Caudate nucleus (tissue), 63 donors: ENCODE measurements at places on chromosomes 1 and 21.

DNA sequence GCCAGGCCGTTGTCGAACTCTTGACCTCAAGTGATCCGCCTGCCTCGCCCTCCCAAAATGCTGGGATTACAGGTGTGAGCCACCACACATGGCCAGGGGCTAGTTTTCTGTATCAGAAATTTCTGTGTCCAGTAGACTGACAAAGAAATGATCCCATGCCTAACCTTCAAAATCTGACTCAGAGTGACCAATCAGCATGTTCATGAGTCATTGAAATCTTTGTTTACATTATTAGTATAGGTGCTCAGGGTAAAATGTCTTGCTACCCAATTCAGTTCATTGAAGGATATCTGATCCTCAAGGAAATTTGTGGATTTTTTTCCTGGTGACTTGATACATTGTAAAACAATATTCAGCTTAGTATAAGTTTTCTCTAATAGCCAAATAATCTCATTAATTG is 11.0 kb upstream of the LDLRAD2 start:
- no peak for DNase-seq

DNA sequence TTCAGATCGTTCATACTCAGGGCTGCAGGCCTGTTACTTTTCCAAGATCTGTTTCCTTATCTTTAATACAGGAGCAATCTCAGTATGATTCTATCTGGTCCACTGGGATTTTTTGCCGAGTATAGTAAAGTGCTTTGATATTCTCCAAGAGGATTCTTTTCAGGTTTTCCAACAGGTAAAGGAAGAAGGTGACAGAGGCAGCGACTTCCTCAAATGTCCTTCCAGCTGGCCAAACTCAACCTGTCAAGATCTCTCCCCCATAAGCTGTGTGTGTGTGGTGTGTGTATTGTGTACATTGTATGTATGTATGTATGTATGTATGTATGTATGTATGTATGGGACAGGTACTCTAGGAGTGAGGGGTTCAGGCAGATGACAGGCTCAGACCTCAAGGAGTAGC is 1.1 kb downstream of the AKR1A1 start:
- DNase-seq, result no peak

- DNase-seq, result no peak
These were observed 342.0 kb upstream of the CAMK1G start for GRCh38 chr1:209241487-209241886.

DNA sequence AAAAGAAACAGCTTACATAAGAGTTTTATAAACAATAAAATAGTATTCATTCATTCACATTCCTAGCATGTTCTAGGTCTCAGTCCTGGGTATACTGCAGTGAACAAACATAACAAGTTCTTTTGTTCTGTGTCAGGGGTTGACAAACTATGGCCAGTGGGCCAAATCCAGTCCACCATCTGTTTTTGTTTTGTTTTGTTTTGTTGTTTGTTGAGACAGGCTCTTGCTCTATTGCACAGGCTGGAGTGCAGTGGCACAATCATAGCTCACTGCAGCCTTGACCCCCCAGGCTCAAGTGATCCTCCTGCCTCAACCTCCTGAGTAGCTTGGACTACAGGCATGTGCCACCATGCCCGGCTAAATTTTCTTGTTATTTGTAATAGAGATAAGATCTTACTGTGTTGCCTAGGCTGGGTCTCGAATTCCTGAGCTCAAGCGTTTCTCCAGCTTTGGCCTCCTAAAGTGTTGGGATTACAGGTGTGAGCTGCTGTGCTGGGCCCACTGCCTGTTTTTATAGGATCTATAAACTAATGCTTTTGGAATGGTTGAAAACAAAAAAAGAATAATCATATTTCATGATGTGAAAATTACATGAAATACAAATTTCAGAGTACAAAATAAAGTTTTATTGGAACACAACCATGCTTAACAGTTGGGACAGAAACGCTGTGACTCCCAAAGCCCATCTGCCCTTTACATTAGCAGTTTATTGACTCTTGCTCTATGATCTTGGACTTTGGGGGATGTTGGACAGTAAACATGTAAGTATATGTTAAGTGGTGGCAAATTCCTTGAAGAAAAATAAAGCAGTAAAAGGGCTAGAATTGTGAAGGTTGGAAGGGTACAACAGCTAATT is 17.9 kb downstream of the CAPZA1 start:
- peak; percentile 43 for DNase-seq

DNA sequence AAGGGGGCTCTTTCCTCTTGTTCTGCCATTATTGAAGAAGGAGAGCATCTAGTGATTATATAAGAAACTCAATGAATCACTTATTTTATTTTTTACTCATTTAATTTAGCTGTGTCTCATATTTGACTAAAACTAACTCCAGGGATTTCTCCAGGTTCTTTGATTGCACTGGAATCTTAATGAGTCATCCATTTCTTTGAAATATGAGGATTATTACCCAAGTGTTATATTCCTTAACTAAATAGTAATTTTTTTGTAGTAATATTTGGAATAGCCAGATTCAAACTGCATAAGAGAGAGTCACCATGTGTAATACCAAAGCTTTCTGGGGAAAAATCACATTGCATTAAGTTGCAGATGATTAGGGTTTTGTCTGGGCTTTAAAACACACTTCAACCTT is 59.5 kb downstream of the NTMT2 start:
- no peak for DNase-seq

DNA sequence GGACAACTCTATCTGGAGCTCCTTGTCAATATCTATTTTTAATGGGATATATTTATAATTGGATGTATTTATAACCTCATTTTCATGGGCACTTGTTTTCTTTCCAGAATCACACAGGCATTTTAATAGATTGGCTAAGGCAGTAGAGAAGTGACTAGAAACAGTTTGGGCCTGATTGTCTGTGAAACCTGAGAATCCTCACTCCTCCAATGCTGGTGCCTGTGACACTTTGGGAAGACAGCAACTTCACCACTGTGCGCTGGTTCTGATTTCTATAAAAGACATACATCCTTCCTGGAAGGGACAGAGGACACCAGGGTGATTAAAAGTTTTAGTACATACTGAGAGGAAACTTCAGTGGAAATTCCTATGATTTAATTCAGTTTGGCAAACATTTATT is 39.6 kb upstream of the RXRG start:
- DNase-seq, result no peak

GRCh38 chr1:156935505-156936128 is 15.2 kb downstream of the LRRC71 start:
- DNase-seq, result no peak

- no peak for DNase-seq
These were observed 118.7 kb upstream of the CD34 start for GRCh38 chr1:208029381-208030287.

DNA sequence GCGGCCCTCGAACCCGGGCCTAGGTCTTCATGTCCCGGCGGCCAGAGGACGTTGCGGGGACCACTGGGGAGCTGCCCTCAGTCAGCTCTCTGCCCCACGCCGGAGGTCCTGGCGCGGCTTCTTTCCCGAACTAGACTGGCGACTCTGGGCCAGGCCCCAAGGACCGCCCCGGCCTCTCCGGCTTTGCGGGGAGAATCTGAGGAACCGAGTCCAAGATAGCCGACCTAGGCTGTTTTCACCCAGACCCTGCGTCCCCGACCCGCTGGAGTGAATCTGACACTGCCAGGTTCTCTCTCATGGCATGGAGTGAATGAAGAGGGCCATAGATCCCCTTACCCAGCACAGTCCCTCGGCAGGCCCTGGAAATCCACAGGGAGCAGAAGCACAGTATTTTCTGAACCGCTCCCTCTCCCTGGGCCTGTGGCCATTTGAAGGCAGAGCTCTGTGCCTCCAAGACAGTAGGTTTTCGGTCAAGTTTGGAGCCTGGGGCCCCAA is 9.9 kb upstream of the BARHL2 start:
- DNase-seq, result no peak

- DNase-seq, result no peak
These were observed 17.5 kb downstream of the SLC19A1 start for GRCh38 chr21:45524756-45525152.

- DNase-seq, result no peak
These were observed 5.1 kb downstream of the IFFO2 start for GRCh38 chr1:18951416-18951815.

- DNase-seq, result no peak
These were observed 143.6 kb downstream of the SPATA46 start for GRCh38 chr1:162233066-162233465.

DNA sequence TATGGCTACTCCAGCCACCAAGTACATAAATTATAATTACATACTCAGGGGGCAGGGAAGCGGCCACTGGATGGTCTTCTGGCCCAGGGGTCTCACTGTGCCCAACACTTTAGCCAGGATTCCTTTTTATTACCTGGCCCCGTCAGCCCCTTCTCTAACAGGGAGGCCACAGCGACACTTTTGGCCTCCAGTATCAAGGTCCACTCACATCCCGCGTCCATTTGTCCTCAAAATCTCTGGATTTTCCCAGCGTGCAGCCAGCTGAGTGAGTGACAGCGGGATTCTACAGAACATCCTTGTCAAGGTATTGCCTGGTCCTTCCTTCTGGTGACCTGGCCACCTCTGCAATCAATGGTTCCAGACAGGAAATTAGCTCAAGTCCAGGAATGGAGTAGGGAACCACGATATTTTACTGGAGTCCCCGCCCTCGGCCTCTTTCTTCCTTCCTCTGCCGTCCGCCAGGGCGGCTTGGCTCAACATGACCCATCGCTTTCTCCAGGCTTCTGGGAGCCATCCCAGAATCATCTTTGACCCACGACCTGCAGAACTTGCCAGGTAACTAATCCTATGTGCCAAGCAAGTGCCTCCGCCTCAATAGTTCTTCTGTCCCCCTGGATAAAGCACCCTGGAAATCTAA is 2.7 kb upstream of the COL6A2 start:
- no peak for DNase-seq

GRCh38 chr21:33230545-33231324 is 997 bp downstream of the IFNAR2 start:
- DNase-seq, result peak; percentile 13

DNA sequence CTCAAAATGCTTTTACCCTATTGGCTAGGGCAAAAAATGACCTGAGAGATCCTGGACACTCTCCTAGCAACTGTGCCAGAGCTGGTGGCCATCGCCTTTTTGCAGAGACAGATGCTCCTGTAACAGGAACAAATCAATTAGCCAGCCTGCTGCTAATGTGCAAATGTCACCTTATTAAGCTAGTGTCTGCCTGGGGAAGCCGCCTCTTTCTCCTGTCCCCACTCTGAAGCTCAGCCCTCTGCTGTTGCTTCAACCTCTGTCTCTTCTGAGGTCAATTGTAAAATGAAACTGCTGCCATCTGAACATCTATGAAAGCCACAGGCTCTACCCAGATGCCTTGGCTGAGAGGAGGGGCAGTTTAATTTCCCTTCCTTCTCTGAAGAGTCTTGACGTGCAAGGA is 85.5 kb upstream of the CACNA1E start:
- no peak for DNase-seq

DNA sequence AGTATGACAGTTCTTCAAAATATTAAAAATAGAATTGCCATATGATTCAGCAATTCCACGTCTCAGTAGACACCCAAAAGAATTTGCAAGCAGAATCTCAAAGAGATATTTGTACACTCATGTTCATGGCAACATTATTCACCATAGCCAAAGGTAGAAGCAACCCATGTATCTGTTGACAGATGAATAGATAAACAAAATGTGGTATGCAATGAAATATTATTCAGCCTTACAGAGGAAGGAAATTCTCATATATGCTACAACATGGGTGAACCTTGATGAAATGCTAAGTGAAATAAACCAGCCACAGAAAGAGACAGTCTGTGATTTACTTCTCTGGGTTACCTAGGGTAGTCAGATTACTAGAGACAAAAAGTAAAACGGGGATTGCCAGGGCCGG is 47.0 kb downstream of the NAV1 start:
- no peak for DNase-seq

GRCh38 chr1:243244432-243244841 is 10.6 kb downstream of the CEP170 start:
- no peak for DNase-seq

GRCh38 chr1:219553934-219554502 is 58.9 kb downstream of the ZC3H11B start:
- no peak for DNase-seq

DNA sequence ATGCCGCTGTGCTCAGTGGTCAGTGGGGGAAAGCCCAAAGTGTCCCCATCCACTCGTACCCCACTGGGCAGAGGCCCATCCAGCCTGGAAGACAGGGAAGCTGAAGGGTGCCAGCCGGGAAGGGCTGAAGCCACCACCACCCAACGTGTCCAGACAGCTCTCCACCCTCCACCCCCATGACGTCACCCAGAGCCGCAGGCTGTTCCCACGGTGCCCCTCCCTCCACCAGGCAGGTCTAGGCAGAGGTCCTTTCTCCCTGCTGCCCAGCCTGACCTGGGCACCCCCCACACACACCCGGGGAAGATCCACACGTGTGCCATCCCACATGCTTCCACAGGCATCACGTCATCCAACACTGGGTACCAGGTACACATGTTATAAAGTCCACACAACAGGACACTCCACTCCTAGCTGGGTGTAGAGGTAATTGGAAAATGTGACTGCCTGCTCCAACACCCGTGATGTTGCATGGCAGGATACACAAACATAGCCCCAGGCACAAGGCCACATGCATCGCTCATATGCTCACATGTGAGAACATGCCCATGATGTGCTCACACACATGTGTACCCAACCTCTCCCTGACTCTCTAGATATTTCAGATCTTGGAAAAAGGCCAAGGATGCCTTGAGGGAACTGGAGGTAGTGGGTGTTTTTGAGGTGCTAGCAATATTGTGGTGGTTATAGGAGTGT is 5.1 kb upstream of the ARHGAP30 start:
- no peak for DNase-seq

DNA sequence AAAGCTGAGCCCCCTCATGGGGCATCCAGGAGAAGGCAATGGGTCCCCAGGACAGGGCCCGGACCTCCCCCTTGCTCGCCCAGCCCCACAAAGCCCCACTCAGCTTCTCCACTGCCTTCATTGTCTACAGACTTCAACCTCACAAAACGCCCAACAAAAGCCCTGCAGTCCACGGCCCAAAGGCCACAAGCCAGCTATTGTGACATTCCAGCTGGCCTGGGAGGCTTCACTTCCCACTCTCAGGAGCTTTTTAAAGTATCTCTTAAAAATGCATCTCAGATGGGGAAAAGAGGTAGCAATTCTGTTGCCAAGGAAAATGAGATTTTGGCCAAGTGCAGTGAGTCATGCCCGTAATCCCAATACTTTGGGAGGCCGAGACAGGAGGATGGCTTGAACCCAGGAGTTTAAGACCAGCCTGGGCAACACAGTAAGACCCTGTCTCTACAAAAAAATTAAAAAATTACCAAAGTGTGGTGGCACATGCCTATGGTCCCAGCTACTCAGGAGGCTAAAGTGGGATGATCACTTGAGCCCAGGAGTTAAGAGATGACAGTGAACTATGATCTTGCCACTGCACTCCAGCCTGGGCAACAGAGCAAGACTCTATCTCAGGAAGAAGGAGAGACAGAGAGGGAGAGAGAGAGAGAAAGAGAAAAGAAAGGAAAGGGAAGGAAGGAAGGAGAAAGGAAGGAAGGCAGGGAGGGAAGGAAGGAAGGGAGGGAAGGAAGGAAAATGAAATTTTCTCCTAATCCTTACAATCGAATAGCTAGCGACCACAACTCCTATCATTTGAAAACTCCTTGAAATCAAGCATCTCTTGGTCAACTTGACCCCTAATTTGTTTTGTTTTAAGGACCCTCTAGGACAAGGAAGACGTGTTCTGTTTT is 31.4 kb upstream of the TARDBP start:
- peak; percentile 70 for DNase-seq
